ENCODE measurements at places on chromosomes 7 and 10.

GRCh38 chr7:93765475-93765874 lies 125.1 kb downstream of the TFPI2 start:
- DNase-seq: no peak

- DNase-seq: no peak
Measured at GRCh38 chr10:106255111-106255678, 909.3 kb downstream of the SORCS1 start.

DNA sequence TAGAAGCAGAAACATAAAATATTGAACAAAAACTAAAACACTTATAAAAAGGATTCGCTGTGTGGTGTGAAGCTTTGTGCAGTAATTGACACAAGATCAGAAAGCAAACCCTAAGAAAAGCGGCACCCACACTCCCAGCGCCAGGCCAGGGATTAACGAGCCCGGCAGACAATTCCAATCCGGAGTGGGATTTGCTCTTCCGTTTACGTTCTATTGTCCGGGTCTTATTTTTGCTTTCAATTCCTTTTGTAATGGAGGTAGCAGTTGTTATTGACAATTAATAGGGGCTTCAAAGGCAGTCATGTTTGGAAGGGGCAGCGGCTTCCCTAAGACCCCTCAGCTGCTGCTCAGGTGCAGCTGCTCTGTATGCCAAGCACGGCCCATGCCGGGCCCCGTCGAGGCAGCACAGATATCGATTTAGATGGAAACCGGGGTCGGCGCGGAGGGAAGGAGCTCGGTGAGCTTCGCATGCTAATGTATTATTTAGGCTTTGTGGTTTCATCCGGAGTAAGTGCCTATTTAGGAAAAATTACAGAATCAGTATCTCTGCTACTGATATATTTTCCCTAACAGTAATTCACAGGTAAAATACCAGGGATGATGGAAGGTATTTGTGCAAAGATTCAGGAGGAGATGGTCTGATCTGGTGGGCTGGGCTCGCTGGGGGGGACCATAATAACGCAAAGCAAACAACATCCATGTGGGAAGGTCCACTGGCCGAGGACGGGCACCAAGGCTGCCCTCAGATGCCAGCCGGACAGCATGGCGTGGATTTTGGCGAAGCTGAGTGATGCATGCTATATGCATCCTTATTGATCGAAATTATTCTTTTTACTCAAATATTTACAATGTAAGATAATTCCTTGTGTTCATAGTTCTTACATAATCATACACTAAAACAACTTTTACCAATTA lies 561.7 kb downstream of the PTPRN2 start:
- DNase-seq: no peak

DNA sequence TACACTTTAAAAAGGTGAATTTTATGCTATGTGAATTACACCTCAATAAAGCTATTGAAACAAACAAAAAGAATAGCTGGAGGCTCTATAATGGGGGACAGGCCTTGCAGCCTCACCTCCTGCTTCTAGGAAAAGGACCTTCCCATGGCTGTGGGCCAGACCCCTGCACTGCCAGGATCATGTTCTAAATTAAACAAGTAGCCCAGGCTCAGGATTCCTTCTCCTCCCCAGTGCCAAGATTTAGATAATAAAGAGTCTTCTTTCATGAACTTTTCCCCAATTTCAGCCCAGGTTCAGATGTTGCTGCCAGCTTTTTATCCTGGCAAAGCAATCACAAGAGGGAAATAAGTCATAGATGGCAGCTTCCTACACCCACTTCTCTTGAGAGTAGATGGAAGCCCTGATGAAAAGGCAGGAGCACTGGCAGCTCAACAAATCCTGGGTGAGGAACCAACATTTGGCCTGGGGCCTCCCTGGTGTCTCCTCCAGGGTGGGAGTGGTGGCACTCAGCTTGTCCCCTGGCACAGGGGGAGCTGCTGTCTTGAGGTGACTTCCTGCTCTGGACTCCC lies 22.2 kb upstream of the CAMK2B start:
- DNase-seq: no peak

DNA sequence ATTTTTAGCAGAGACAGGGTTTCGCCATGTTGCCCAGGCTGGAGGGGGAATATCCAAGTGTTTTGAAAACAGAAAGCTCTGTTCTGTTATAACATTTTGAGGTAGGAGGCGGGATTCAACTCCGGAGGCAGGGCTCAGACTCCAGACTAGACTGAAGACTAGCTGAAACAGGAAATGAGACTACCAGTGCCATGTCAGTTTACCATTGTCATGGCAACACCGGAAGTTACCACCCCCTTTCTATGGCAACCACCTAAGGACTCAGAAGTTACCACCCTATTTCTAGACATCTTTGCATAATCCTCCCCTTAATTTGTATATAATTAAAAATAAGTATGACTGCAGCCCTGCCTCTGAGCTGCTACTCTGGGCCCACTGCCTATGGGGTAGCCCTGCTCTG lies 1069.1 kb upstream of the AUTS2 start:
- DNase-seq: no peak

DNA sequence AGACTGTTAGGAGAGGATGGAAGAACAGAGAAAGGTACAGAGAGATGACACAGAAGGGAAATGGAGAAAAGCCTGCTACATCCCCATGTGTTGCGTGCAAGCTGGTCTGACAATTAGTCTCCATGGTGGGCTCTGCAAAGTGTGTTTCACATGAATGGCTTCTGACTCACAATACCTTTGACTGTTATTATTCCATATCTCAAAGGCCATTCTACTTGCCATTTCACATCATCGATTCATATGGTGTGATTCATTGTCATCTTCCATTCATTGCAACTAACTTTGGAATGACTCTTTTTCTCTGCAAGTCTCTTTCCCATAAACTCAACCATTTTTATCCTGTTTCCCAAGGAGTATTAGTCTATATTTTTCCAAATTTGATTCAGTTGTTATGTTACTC lies 208.9 kb upstream of the INHBA start:
- DNase-seq: no peak

GRCh38 chr7:101536668-101537067 lies 92.4 kb downstream of the MYL10 start:
- DNase-seq: no peak

DNA sequence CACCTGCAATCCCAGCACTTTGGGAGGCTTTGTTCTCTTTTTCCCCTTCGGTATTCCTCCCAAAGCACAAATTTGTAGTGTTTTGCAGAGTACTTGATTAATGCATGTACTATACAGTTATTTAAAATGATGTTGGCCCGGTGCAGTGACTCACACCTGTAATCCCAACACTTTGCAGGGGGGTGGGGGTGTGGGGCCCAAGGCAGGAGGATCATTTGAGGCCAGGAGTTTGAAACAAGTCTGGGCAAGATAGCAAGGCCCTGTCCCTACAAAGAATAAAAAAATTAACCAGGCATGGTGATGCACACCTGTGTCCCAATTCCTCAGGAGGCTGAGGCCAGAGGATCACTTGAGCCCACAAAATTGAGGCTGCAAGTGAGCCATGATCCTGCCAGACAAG lies 26.8 kb upstream of the FOXK1 start:
- no peak for DNase-seq

DNA sequence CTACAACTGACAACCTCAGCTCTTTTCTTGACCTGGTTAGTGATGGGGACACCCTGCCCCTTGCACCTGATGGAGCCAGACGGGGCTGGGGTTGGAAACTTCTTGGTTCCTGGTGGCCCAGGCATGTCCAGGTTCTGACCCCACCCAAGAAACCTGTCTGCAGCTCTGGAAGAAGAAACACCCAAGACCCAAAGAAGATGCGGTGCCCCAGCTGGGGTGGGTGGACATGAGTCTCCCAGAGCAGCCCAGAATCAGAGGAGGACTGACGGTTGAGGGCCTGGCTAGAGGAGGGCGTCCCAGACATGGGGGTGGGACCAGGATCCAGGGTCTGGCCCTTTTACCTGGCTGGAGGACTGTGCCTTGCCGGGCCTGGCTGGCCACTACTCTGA lies 202.4 kb downstream of the GLRX3 start:
- DNase-seq: no peak

GRCh38 chr7:64636386-64636785 lies 29.5 kb upstream of the ZNF107 start:
- no peak for DNase-seq

GRCh38 chr7:80453699-80454340 lies 58.0 kb downstream of the GNAT3 start:
- peak; percentile 22 for DNase-seq

DNA sequence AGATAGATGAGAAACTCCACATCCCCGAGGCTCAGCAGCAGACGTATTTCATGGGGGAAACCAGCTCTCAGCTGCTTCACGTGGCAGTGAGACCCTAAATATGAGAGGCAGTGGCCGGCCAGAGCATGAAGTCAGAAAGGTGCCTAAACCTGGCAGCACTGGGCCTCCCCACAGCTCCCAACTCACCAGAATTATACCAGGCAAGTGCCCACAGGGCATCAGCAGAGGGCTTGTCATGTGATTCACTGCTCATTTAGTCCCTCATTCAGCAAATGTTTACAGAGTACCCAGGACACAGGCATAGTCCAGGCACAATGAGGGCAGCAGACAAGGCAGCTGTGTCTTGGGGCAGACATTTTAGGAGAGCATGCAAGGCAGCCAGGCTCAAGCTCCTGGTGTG lies 212.6 kb downstream of the PTPRN2 start:
- DNase-seq: no peak

DNA sequence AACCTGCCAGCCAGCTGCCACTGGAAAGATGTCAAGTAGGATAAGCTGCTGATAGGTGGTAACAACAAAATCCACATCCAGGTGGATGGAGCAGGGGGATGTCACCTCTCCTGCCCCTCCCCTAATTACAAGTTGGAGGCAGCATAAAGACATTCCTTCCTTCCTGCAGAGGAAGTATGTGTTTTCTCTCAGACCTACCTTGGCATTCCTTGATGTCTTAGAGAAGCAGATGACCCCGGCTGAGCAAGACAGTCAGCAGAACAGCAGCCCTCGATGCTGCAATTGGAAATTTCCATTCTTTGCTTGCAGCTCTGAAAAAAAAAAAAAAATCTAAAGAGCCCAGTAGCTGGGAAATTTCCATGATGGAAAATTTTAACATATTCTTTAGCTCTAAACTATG lies 137.5 kb upstream of the MKLN1 start:
- DNase-seq: peak; percentile 54

- DNase-seq: peak; percentile 38
Measured at GRCh38 chr10:87960230-87960629, 96.8 kb downstream of the PTEN start.

DNA sequence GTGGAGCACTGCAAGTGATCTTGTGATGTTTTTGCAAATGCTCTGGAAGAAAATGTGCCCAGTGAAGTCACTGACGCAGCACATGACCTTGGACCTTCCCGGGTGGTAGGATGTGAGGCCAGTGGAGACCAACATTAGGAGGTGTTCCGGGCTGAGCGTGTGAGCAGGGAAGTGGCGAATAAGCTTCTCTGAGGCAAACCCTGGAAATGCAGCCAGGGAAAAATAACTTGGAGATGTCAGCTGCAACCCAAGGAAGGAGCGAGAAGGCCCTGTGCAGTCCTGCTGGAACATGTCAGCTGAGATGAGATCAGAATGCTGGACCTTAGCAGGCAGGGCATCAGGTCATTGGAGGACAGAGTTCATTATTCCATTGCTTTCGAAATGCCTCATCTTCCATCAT lies 18.6 kb upstream of the SDK1 start:
- DNase-seq: no peak

GRCh38 chr7:147756300-147756699 lies 834.3 kb upstream of the C7orf33 start:
- DNase-seq: no peak

DNA sequence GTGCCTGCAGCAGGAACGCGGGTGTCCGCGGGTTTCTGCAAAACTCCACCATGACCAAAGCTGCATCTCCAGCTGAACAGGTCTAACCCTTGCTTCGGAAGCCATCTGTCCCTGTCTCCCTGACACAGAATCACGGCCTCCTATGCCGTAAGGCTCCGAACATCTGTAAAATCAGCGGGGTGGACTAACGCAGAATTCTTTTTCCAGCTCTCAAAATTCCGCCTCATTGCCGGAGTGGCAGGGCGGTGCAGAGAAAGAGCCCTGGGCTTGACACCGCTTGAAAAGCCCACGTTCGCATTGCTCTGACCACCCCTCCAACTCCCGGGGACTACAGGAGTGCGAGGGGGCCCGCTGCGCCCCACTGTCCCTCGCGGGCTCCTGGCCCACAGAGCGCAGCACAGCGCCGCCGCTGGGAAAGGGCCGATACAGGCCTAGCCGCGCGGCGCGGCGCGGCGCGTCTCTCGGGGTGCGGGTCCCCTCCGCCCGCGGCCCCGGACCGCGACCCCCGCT lies 409 bp downstream of the DNMBP start:
- DNase-seq: peak; percentile 65

DNA sequence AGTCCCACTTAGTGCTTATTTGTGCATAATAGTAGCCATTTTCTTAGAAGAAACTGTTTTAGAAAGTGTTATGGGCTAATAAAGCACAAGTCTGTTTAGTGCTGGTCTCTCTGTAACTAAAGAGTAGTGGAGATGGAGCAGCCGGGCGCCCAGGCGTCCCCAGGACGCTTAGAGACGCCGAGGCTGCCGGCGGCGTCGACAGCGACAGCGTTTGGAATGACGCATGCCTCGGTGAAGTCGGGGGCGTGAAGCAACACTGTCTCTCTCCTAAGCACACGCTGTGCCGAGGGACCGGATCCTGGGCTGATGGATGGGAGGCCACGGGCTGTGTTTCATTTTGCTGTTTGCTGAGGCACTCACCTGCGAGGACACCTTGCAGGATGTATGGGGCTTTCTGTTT lies 588.6 kb upstream of the FOXK1 start:
- peak; percentile 9 for DNase-seq

GRCh38 chr10:8035006-8035640 lies 19.4 kb upstream of the GATA3 start:
- DNase-seq: no peak

DNA sequence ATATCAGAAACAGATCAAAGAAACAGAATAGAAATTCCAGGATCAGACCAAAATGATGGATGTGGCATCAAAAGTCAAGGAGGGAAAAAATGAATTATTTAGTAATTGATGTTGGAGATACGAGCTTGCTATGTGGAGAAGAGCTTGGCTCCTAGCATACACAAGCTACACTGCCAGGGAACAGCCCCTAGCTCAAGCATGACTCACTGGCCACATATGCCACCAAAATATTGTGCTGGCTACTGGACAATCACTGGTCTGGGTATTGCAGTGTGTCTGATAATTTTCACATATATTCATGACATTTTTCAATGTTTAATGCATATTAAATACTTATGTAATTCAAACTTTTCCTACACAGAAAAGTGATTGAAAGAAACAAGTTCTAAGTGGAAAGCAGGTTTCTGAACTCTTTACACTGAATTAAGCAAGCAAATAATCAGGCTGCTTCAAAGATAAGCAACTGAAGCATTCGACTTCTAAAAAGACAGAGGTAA lies 59.3 kb downstream of the OAT start:
- DNase-seq: peak; percentile 22

- DNase-seq: no peak
Measured at GRCh38 chr7:33809228-33809627, 96.1 kb upstream of the BMPER start.

DNA sequence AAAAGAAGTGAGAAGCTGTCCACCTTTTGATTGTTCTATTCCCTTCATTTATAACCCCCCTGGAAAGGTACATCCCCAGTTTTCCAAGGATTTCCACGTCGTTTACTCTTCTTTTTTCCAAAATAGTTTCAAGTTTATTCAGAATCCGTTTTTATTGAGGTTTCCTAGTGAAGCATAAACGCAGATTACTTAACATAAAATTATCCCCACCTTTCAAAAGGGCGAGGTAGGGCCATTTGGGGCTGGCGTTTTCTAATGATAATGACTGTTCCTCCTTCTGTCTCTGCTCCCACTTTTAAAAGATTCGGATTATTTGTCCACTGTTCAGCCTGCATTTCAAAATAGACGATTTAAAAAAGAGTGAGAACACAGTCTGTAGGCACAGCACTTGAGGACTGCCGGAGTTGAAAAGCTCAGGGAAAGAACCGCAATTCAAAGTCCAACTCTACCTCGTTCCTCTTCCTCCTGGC lies 165.2 kb upstream of the PPP1R3A start:
- DNase-seq: no peak
